ENCODE measurements at places on chromosomes 1 and 21.

DNA sequence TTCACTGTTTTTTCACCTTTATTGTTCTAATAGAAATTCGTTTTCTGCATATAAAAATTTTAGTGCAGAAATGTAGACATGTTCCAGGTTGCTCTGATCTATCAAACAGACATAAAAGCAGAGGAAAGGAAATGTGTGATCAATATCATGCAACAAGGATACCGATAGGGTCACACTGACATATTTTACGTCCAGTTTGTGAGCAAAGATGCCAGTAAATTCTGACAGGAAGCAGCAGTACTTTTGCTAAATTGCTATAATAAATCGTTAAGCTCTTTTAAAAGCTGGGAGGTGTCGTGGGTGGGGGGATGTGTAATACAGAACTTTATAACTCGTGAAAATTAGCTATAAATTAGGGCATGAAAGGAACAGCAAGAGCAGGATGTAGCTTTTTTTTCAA lies 955.2 kb downstream of the BRINP3 start:
- no peak for ATAC-seq

- ATAC-seq = no peak
Observed at GRCh38 chr1:235632506-235633401, 16.8 kb downstream of the GNG4 start.

GRCh38 chr21:31895077-31895835 lies 22.4 kb downstream of the HUNK start:
- no peak for ATAC-seq

GRCh38 chr1:28891256-28891655 lies 23.1 kb upstream of the EPB41 start:
- ATAC-seq = no peak

- ATAC-seq = no peak
Observed at GRCh38 chr1:61071205-61072130, 10.9 kb upstream of the NFIA start.

GRCh38 chr1:90291431-90292216 lies 296.7 kb downstream of the ZNF326 start:
- no peak for ATAC-seq

DNA sequence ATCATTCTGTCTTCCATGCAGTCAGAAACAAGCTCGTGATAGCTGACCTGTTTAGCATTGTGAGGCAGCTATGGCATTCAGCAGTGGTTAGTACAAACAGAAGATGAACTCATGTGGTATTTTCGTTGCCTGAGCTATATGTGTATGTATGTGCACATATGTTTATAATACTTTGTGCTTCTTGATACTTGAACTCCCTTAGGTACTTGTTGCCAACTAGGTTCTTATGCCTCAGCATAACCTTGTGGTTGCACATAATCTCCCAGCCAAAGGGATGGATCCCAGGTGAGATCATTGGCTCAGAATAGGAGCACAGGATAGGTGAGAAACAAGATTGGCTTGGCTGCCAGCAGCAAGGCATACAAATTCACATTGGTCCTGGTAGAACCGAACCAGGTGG lies 86.1 kb downstream of the VPS26C start:
- no peak for ATAC-seq

- no peak for ATAC-seq
Observed at GRCh38 chr1:152735648-152736047, 22.2 kb upstream of the KPRP start.
